Activated naive CD8-positive, alpha-beta T cell treated with anti-CD3 and anti-CD28 coated beads, Interleukin-2, amount 10 ng/mL, durations not matched to agents 7 days and 5 days (primary cell): ENCODE measurements at places on chromosomes 5 and 9. TPM values are rescaled to one million over a fixed set of nuclear protein-coding genes. Genes with fewer than 3 reads are reported as not detected.

GRCh38 chr9:32551276-32552051 is 663 bp upstream of the SMIM27 start:
- peaks cover 16% of the 10 kb centered on the region for H3K36me3 ChIP-seq
- peak overlapping the region; percentile 98 for H3K4me3 ChIP-seq
- peak overlapping the region; percentile 92 for H3K27ac ChIP-seq
- DNase-seq = peak; percentile 62
- H3K27me3 ChIP-seq = no peaks in the 10 kb centered on the region

GRCh38 chr9:93941493-93941892 is 13.7 kb downstream of the BARX1 start:
- H3K27ac ChIP-seq = no peak overlapping the region
- peaks cover 65% of the 10 kb centered on the region for H3K27me3 ChIP-seq
- peaks cover 15% of the 10 kb centered on the region for H3K4me1 ChIP-seq

NACC2 gene
- 10.5 TPM for total RNA-seq

PIP5KL1 gene
- total RNA-seq = 1.5 TPM
